ENCODE measurements at places on chromosomes 6 and 20. TPM values are rescaled to one million over a fixed set of nuclear protein-coding genes. Genes with fewer than 3 reads are reported as not detected.

DNA sequence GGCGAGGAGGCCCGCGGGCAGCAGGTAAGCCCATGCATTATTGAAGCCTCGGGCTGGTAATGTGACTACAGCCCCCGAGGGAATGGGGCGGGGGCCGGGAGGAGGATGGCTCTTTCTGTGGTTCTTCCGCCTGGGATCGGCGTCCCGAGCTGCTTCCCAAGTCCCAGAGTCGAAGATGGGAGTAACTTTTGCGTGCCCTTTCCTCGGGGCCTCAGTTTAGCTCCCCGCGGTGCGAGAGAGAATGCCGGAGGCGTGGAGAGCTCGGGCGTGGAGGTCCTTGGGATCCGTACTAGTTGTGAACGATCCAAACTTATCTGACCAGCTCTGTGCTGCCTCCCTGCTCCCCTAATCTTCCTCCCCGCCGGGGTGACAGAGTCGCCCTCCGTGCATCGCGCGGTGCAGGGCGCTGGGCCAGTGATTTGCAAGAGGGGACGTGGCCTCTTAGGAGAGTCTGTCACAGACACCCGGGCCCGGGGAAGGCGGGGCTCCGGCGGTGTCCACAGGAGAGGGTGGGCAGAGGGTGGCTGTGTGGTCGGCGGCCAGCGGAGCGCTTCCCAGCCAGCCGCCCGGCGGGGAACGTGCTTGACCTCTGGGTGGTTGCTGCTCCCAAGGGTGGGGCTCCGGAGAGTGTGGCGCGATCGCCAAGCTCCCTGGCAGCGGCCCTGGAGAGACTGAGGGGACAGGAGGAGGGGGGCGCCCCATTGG, 815 bp downstream of the UTRN start:
- DNase-seq = no peak

The HLA-DRB1 gene
- total RNA-seq = 23.9 TPM

DNA sequence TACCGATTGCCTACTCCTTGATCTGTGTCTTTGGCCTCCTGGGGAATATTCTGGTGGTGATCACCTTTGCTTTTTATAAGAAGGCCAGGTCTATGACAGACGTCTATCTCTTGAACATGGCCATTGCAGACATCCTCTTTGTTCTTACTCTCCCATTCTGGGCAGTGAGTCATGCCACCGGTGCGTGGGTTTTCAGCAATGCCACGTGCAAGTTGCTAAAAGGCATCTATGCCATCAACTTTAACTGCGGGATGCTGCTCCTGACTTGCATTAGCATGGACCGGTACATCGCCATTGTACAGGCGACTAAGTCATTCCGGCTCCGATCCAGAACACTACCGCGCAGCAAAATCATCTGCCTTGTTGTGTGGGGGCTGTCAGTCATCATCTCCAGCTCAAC, 13.5 kb downstream of the CCR6 start:
- no peak for DNase-seq

- no peak for DNase-seq
Observed at GRCh38 chr20:6636209-6637159, 131.0 kb upstream of the BMP2 start.

The MTFR2 gene
- 4.3 TPM for total RNA-seq

GRCh38 chr6:17478223-17478907, 85.0 kb downstream of the CAP2 start:
- no peak for DNase-seq

The SSTR4 gene
- total RNA-seq = not detected

GRCh38 chr6:46368169-46368536, 123.1 kb downstream of the RCAN2 start:
- no peak for DNase-seq

DNA sequence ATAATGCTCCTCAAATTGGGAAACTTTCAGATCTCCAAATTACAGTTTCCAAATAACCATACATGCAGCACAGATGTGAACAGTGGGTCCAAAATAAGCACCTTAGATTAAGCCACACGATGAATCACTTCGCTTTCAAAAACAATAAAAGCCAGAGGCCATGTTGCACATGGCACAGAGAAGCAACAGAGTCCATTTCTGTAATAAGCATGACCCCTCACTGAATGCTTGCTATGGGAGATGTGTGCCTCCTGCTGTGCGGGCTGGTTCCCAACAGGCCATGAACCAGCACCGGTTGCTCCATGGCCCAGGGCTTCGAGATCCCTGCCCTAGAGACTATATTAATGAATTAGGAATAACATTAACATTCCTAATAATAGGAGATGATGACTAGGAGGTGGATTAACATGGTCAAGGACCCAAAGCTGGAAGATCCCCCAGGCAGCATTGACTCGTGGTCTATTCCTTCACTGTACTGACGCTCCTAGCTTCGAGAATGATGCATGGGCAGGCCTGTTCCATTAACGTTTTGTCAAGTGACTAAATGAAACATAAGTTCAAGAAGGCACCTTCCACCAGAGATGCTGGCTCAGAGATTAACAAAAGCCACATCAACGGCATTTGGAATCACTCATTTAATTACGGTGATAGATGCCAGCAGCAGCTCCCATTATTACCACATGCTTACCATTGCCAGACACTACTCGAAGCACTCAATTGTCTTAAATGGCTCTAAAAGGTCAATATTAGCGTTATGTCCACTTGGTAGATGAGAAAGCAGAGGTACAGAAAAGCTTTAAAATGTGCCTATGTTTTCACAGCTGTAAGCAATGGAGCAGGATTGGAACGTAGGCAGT, 470.6 kb upstream of the AGPAT4 start:
- no peak for DNase-seq

The VWA7 gene
- 0.52 TPM for total RNA-seq

The TRIM15 gene
- total RNA-seq = not detected

DNA sequence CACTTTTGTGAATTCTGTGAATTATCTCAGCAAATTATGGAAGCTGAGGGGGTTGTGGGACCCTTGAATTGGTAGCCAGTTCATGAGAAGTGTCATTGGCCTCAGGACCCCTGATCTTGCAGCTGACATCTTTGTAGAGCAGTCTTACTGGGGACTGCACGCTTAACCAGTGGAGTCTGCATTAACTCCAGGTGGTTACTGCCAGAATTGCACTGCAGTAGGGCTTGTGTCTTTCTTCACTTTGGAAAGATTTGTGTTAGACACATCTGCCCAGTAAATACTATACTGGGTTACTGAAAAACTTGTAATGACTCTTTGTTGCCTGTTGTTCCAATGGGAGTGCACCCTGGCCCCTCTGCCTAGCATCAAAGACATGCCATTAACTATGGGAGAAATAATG, 21.2 kb upstream of the CDKN1A start:
- no peak for DNase-seq

DNA sequence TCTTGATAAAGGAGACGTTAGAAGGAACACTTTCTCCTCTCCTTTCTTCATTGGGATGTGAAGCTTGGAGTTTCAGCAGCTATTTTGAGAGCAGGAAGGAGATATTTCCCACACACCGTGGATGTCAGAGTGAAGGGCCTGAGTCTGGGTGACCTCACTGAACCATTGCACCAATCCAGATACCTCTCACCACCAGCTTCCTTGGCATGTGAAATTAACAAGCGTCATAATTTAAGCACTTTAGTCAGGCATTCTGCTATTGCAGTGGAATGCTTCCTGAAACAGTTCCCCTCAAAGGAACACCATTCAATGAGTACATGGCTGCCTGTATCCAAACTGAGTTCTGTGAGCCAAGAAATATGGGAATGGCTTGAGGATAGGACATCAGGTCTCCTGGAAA, 83.7 kb downstream of the CHMP4B start:
- no peak for DNase-seq

GRCh38 chr6:153117986-153118879, 12.8 kb downstream of the RGS17 start:
- DNase-seq = no peak

GRCh38 chr6:39590871-39591393, 134.3 kb downstream of the KIF6 start:
- DNase-seq = no peak

- no peak for DNase-seq
Observed at GRCh38 chr6:151034825-151035781, 169.6 kb downstream of the MTHFD1L start.

GRCh38 chr20:48313324-48313723, 514.5 kb downstream of the PREX1 start:
- DNase-seq = no peak

The GSTA1 gene
- not detected for total RNA-seq

The KCNQ2 gene
- 0.49 TPM for total RNA-seq

DNA sequence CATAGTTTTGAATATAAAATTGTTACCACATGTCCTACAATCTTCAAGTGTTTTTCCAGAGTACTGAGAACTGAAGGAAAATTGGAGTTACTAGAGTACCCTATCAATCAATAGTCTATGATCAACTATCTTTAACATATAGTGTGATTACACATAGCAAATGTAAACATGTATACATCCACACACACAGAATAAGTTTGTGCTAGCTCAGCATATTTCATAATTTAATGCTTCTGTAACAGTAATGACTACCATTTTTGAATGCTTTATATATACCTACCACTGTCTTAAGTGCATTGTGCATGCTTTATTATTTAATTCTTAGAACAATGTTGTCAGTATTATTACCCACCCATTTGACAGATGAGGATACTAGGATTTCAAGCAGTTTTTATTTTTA, 523.9 kb downstream of the HAO1 start:
- DNase-seq = no peak

- DNase-seq = no peak
Observed at GRCh38 chr20:63208346-63208909, 7.5 kb downstream of the YTHDF1 start.

The ZC3H12D gene
- total RNA-seq = 63.5 TPM

DNA sequence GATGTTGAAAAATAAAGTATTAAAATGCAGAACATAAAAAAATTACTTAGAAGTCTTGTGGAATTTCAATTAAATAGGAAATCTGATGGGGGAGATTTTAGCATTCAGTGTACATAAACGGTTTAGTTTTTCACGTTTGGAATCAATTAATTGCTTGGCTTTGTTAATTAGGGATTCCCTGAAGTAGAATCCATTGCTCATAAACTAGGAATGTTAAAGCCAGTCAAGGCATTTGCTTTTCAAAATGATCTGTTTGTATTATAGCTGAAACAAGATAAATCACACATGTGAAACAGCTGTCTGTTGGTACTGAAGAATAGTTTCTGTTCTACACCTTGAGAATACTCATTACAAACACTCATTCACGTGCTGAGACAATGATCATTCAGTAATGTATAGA, 297.9 kb downstream of the TBC1D7 start:
- DNase-seq = no peak

The HTR1E gene
- not detected for total RNA-seq

- DNase-seq = no peak
Observed at GRCh38 chr6:154996841-154997311, 1.8 kb downstream of the TIAM2 start.

The HRH3 gene
- total RNA-seq = not detected

- no peak for DNase-seq
Observed at GRCh38 chr20:10763112-10763511, 89.3 kb upstream of the JAG1 start.

DNA sequence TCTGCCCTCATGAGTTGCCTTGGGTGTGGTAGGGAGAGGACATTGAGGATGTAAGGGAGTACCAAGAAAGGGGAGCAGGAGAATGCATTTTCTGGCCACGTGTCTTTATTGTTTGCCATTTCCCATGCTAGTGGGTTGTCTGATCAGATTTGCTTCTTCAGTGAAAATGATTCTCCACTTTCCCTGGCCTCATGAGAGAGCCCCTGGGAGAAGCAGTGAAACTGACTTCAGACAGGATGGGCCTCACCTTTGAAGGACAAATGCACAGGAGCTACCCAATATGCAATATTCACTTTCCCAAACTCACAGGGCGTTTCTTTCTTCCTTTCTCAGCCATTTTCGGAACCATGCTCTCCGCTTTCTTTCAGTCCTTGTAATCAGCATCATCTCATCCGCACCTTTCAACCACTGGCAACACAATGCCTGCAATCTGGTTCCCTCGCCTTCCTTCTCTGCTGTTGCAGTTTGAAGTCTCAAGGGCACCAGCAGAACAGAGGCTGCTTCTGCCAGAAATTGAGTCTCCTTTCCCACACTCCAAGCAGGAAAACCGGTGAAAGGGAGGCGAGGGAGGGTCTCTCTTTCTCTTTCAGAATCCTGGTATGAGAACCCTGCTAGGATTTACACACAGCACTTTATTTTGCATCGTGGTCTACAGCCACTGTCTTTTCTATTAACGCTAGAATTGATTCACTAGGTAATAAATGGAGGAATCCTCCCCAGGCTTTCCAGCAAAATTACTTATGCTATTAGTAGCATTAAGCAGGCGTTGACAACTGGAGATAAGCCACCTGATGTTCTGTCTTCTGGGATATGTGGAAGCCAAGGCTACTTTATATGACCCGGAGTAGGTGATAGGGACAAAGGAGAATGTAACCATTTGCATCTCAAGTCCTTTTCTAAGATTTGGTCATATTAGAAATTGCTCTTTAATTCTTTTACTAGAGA, 62.0 kb upstream of the FAM184A start:
- DNase-seq = no peak

DNA sequence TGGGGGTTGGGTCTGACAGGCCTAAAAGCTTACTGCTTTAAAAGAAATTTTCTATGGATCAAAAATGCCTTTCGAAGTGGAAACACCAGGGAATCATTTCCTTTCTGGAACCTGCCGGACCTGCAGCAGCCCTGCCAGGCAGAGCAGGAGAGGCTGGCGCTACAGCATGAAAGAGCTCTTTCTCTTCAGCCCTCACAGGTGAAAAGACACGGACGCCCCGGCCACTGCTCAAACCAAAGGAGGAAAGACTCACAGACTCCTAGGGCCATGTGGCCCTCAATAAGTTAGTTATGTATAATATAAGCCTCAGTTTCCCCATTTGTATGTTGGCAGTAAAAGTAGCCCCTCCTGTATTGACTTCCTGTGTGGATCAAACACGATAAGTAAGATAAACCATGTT, 8.3 kb downstream of the SCML4 start:
- DNase-seq = no peak

GRCh38 chr6:111823831-111824607, 49.2 kb downstream of the FYN start:
- no peak for DNase-seq

GRCh38 chr20:47854687-47855212, 69.5 kb upstream of the SULF2 start:
- no peak for DNase-seq

The CST2 gene
- total RNA-seq = not detected

The FLRT3 gene
- total RNA-seq = not detected

The ADAM33 gene
- not detected for total RNA-seq

The NRN1 gene
- total RNA-seq = not detected

DNA sequence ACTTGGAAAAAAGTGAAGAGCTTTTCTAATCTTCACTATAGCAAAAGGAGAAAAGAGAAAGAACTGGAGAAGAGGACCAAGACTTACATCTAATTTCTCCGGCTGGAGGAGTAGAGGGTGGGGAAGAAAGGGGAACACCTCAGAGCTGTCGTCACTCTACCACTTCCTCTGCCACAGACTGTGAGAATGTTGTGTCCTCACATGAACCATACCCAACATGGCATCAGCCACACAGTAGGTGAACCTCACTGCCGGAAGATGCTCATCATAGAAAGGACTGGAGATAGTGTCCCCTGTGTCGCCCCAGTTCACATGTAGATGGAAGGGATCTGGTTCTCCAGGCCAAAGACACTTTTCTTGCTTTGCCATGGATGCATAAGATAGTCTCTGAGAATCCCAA, 604.4 kb upstream of the NOX3 start:
- no peak for DNase-seq

- DNase-seq = no peak
Observed at GRCh38 chr6:80446454-80447045, 340.1 kb downstream of the BCKDHB start.

- no peak for DNase-seq
Observed at GRCh38 chr6:151385177-151385576, 6.2 kb downstream of the ZBTB2 start.

The FAM50B gene
- total RNA-seq = 12.3 TPM
